ENCODE measurements at places on chromosomes 11 and 22. TPM values are rescaled to one million over a fixed set of nuclear protein-coding genes. Genes with fewer than 3 reads are reported as not detected.

The TUB gene
- 23.4 TPM for polyA plus RNA-seq

DNA sequence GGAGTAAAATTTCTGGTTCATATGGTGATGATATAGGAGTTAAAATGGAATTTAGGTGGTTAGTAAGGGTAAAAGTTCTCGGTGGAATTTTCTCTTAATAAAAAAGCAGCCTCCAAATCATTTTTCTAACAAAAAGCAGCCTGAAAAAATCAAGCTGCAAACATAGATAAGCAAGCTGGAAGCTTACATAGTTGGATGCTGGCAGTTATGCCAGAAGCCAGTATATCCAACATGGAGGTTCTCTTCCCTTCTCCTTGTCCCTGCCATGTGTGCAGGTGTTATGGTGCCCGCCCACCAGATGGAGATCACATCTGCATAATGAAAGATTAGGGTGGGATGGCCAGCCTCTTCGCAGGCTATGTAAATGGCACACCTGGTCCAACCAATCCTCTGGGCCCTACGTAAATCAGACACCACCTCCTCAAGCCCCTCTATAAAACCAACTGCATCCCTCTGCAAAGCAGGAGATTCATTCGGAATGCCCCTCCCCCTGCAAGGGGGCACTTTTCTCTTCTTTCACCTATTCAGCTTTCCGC, 22.4 kb downstream of the PIWIL3 start:
- DNase-seq = no peak

GRCh38 chr11:116798368-116798767, 6.7 kb upstream of the APOA5 start:
- DNase-seq = no peak

GRCh38 chr11:17595526-17596309, 48.7 kb downstream of the OTOG start:
- no peak for DNase-seq

DNA sequence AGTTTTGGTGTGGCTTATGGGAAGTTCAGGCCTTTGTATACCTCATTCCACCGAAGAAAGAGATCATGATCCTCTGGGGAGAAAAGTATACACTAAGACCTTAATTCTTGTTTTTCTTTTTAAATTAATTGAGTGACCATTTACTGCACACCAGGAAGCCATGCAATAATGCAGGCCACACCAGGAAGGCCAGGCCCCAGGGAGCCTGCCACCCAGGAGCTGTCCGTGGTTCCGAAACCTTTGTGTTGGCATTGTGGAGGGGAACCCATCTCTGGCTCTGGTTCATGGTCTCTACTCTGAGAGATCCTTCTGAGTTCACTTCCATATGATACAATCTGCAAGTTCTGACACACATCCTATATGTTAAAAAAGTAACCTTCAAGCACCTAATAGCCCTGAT, 291.8 kb downstream of the MIAT start:
- DNase-seq = no peak

- DNase-seq = no peak
Measured at GRCh38 chr11:7019500-7020182, 505 bp downstream of the ZNF214 start.

DNA sequence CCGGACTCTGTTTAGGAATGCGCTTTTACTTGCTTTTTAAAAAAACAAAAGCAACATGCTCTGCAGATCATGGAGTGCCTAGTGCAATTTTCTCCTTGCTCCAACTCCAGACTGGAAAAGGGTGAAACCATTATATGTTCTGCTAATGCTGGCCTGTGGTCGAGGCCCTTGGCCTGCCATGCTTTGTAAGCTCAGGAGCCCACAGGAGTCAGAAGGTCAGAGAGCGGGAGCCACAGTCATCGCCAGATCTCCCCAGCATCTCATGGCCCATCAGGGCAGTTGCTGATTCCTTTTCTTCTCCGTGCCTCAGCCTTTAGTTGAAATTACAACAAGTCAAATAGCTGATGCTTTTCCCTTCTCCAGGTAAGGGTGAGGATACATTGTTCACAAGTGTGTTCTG, 80.3 kb downstream of the DDIAS start:
- no peak for DNase-seq

The OR5D13 gene
- polyA plus RNA-seq = not detected

DNA sequence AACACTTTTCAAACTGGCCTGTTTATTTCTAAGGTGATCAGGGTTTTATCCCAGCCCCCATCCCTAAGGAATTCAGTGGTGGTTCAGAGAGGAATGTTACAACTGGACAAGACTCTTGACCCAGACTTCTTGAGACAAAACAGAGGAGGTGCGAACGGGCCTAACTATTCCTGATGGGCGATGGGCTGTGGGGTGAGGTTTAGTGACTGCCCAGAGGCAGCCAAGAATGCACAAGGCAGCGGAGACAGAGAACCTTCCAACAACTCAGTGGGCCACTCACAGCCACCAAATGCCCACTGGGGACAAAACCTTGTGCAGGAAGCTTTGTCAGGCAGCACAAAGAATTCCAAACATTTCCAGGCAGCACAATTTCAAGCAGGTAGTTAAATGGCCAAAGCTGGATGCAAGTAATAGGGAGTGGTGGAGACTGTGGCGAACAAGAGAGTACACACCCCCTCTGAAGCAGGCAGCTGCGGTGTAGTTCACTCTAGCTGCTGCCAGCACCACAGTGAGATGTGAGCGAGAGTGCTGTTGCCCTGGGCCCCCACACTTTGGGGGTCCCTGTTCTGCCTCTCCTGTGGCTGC, 29.2 kb downstream of the SCUBE1 start:
- no peak for DNase-seq

DNA sequence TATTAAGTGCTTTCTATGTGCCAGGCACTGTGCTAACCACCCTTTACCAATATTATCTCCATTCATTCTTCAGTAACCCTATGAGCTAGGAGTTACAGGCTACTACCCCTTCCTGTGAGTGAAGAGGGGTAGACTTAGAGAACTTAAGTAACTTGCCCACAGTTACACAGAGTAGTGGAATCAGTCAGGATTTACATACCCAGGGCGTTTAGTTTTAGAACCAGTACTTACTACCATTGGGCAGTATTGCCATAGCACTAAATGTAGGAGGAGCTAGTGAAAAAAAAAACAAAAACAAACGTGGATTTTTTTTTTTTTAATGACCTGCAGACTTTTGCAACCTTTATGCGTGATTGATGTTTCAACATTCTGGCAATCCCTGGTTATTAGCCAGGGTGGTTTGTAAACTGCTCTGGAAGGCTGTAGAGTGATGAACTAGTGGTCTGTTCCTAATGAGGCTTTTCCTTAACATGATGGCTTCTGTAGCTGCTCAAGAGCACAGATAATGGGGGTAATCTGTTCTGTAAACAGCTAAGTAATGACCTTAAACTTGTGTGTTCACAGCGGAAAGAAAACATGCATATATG, 11.4 kb downstream of the TBCEL start:
- no peak for DNase-seq

DNA sequence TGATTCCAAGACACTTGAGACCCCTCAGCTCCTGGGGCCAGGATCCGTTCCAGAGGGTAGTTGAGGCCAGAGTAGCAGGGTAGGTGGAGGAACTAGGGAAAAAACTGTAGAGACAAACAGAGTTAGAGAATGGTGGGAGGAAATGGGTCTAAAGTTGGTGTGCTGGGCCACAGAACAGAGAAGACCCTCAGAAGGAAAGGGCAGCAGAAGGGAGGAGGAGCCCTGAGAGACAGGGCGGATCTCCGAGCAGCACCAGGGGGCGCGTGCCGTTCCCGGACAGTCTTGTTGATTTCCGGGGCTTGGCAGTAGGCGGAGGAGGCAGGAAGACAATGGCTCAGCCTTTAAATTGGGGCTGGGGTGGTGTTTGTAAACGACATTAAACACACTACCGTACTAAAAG, 2.4 kb upstream of the CECR2 start:
- no peak for DNase-seq

Data from left renal pelvis (tissue), 4 donors.